ENCODE measurements at places on chromosomes 7 and 10.

DNA sequence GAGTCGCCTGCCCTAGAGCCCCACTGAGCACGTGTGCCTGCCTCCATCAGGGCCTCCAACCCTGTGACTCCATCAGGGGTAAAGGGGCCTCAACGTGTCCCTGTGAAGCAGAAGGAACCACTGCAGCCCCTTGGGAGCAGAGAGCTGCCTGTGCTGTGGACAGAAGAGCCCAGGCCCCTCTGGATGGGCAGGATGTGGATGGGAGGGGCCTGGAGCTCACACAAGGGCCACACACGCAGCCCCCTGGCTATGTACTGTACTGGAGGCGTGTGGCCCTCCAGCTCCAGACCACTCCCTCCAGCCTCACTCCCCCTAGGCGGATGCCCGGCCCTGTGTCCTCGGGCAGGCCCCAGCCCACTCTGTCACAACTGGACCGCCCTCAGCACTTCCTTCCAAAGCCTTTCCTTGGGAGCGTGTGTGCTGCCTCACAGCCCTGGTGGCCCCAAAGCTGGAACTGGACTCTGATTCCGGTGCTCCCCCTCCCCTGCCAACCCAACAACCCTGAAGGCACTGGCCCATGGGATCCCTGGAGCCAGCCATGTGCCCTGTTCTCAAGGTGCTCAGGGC lies 238.0 kb downstream of the TCERG1L start:
- no peak for DNase-seq

DNA sequence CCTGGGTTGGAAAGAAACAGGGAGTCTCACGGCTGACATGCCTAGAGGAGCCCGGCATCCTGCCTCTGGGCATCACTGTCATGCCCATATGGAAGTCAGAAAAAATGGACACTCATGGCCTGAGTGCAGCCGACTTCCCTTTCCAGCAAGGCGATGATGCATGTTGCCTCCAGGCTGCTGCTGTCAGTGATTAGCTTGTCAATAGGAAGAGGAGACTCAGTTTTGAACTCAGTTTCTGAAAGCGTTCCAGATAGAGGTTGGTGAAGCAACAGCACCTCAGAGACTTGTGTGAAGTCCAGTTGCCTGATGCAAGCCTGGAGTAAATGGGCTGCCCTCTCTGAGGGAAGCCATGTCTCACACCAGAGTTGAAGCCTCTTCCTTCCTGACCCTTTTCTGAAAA lies 148.4 kb downstream of the TPST1 start:
- DNase-seq, result no peak

- DNase-seq, result no peak
These were observed 32.1 kb upstream of the EZH2 start for GRCh38 chr7:148916186-148916585.

GRCh38 chr7:155322530-155322929 lies 24.9 kb downstream of the INSIG1 start:
- no peak for DNase-seq

DNA sequence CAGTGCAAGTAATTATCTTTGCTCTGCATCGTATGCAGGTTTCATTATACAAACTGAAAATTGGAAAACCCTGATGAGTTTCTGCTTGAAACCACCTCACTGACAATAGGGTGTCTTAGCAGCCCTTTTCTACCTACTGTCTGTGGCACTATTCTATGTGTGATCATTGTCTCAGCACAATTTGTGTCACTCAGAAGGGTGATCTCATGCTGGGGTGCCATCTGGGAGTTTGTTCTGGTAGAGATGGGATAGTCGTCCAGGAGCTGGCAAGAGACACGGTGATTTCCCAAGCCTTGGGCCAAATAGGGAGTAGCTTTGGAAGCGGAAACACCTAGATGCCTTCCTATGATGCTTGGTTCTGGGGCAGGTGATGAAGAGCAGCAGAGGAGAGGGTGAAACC lies 186.3 kb downstream of the FRMD4A start:
- DNase-seq, result no peak

GRCh38 chr7:122803851-122804250 lies 82.4 kb downstream of the CADPS2 start:
- DNase-seq, result no peak

- DNase-seq, result no peak
These were observed 41.5 kb downstream of the KLRG2 start for GRCh38 chr7:139441961-139442360.

Data from COR-L47 (cell line).